Fibroblast of skin of left quadriceps (primary cell): ENCODE measurements at places on chromosomes 6 and 20.

DNA sequence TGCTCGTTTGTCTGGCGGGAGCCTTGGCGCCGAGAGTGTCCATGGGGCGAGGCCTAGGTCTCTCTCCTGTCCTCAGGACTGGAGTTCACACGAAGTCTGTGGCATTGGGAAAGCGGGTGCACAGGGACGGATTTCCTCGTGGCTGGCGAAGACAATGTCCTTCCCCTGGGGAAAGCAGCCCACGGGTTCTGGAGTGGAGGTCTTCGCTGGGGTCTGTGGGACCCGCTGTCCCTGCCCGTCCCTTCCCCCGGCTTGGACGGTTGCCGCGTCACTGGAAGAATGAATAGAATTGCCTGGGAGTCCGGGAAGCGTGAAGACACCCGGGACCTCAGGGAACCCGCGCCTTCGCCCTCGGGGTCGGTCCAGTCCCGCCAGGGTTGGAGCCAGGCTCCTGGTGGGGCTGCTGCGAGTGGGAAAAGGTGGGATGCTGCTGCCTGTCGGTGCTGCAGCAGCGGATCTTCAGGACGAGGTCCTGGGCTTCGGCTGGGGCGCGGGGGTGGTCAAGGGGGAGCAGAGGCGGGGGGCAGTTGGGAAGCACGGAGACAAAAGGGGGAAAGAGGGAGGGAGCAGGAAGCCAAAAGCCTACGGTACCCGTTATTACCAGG lies 441.8 kb upstream of the DEFB115 start:
- DNase-seq: no peak

- no peak for DNase-seq
Measured at GRCh38 chr6:6466967-6467761, 121.4 kb upstream of the LY86 start.

DNA sequence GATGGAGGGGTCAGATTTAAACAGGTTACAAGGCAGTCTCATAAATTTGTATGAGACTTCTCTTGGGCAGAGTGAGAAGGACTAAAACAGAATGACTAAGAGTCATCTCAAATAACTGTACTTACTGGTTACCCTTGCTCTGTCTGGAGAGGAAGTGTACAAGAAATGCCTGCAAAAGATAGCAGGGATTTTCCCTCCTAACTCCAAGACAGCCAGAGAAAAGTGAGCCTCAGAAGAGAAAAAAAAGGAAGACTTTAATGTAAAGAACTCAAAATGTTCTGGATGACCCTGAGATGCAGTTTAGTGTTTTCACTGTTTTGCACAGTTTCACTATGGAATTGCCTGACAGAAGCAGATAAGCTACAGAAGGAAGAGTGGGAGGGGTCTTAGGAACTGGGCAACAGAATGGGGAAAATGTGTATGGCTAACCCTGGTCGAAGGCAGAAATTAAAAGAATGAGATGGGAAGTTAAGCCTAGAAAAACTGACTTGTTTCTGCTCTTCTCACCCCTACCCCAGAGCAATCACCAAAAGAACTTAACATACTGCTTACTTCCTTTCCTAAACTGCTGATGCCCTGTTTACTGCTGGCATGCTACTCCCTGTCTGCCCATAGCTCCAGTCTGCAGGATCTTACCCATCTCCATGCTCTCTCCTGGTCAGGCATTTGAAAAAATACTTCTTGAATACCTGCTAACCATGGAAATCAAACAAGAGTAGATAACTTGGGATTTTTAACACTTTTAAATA lies 98.1 kb upstream of the MARCKS start:
- DNase-seq: no peak

DNA sequence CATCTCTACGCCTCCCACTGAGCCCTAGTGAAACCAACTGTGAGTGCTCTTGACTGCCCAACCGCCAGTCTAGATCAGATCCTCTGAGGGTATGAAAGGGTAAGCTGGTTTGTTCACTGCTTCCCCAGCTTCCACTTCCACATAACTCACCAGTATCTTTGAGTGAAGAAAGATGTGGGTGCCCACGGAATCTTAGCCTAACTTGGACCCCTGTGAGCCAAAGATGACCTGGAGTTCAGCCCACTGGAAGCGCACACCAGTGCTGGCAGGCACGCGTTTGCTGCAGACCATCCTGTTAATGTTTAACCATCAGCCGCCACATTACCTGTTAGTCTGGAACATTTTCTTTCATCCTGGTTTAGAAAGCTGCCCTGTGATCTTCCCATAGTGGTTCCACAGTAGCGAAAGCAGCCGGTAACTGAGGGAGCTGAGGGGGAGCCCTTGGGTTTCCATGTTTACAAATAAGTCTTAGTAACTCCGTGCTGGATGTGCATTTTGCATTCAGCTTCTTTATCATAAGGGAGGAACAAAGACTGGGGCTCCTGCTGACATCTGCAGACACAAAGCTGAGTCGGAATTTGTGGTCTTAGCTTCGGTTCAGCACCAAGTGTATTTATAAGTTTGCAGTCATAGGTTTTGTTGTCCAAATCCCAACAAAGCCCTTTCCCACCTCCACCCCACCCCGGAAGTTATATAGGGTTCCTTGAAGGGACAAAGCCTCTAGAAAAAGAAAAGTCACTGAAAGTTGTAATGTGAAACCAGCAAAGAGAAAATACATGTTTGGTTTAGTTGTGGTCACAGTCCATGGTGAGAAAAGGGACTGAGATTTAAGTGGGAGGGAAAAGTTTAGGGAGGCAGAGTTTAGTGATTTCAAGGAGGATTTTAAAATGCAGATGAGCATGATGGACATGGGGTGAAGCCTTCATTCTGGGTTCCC lies 71.0 kb downstream of the SSR1 start:
- DNase-seq: no peak

- no peak for DNase-seq
Measured at GRCh38 chr6:38943964-38944363, 104.6 kb upstream of the GLP1R start.

GRCh38 chr20:20778676-20779075 lies 66.2 kb upstream of the RALGAPA2 start:
- DNase-seq: no peak

DNA sequence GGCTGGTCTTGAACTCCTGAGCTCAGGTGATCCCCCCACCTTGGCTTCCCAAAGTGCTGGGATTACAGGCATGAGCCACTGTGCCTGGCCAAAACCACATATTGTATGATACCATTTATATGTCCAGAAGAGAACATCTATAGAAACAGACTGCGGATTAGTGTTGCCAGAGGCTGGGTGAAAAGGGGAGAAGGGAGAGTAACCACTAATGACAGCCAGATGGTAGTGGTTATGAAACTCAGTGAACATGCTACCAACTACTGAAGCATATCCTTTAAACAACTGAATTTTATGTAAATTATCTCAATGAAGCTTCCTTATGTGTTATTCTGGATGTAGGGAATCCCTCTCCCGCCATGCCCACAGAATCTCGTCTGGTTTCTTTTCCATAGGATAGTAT lies 15.7 kb downstream of the SLC23A2 start:
- peak; percentile 45 for DNase-seq

- no peak for DNase-seq
Measured at GRCh38 chr6:90203672-90204071, 93.0 kb downstream of the BACH2 start.

DNA sequence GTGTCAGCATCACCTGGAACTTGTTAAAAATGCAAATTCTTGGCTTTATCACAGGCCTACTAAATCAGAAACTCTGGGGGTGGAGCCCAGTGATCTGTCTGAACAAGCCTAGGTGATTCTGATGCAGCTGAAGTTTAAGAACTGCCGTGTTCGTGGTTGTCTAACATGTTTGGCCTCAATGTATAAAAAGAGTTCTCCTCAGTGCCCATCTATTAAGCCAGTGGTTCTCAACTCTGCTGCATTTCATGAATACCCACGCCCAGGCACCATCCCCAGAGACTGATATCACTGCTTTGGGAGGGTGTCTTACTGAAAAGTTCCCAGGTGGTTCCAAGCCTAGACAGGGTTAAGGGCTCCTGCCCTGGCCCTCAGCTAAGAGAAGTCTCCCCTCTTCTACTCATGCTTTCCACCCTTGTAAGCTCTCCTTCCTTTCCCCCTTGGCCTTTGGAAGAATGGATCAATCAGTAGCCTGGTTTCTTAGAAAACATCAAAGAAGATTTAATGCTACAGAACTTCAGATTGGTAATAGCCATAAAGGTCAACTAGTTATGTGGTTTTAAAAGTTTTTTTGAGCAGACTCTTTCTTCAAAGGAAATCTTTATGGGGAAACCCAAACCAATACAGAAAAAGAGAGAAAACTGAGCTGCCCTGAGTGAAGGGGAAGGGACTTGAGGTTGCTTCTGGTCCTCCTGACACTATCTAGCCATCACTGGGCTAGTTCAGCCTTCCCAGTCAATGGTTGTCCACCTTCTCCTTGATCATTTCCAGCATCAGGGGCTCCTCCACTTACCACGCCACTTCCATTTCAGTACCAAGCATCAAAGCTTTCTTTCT lies 38.9 kb upstream of the TNFAIP3 start:
- no peak for DNase-seq

DNA sequence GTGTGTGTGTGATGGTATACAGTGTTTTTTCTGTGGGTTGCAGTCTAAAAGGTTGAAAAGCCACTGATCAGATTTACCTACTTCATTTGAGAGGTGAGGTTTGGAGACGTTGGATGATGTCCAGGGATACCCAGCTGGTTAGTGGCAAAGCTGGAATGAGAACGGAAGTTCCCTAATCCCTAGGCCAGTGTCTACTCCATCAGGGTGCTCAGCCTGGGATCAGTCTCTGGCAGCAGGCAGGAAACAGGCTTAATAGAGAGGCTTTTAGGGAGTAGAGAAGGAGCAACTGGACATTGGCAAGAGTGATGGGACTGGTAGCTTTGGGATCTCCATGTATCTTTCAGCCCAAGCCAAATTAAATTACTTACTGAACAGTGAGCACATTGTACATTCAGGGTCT lies 80.7 kb downstream of the C6orf52 start:
- DNase-seq: no peak

DNA sequence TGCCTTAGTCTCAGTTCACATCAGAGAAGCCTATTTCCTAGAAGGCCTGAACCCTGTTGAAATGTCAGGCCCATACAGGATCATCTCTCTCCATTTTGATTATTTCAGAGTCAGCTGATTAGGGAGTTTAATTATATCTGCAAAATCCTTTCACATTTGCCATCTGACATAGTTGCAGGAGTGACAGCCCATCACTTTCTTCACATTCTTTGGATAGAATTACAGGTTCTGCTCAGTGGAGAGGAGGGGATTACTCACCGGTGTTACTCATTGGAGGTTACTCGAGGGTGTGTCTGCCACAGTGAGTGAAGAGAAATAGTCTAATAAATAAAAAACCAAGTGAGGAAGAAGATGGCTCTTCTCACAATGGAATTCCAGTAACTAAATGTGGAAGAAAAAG lies 216.8 kb downstream of the TMEM242 start:
- DNase-seq: no peak

DNA sequence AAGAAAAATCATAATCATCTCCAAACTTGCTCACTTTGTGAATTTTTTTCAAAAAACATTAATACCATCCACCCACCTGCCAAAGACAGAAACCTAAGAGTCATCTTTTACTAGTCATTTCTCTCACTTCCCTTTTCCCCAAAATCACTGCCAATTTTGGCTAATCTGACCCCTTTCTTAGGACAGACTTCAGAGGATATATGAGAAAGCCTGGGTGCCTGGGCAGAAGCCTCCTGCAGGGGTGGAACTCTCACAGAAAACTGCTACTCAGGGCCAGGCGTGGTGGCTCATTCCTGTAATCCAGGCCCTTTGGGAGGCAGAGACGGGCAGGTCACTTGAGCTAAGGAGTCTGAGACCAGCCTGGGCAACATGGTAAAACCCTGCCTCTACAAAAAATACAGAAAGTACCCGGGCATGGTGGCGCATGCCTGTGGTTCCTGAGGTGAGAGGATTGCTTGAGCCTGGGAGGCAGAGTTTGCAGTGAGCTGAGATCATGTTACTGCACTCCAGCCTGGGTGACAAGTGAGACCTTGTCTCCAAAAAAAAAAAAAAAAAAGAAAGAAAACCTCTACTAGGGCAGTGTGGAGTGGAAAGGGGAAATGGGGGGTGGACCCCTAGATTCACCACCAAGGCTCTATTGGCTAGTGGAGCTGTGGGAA lies 3.8 kb downstream of the DEK start:
- no peak for DNase-seq

DNA sequence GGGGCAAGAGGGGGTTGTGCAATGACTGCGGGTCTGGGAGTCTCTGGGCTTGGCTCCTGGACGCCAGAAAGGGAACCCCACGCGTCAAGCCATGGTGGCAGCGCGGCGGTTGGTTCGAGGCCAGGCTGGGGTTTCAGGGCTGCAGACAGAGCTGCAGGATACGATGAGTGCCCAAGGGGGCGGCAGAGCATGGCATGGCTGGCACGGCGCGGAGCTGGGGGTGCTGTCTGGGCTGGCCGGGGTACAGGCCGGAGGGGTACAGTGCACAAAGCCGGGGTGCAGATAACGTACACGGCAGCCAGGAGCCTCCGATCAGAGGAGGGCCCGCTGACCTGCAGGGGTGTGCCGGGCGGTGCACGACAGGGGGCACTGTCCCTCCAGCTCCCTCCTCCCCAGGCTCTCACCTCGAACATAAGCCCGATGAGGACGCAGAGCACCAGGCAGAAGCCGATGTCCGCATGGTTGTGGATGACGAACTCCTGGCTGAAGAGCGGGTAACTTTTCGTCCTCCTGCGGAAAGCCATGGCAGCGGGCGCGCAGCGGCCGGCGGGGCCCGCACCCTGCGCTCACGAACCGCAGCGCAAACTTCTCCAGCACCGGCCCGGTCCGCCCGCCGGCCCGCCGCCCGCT lies 353 bp downstream of the TRAM2 start:
- no peak for DNase-seq

GRCh38 chr6:146805546-146806325 lies 207.0 kb downstream of the ADGB start:
- DNase-seq: no peak

DNA sequence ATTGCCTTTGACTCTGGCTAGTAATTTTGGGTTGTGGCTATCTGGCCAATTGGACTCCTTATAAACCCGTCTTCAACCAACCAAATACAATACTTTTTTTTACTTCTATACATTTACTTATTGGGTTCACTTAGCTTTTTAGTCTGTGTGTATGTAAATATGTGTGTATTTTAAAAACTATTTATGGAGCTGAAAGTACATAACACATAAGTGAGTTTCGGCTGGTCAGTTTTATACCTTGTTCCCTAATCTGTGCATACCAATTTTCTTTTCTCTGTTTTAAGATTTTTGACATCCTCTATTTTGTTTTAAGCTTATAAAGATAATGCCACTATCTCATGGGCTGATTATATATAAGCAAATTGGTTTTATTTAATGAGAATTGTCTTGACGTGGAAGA lies 129.5 kb downstream of the LRRC1 start:
- DNase-seq: no peak

- no peak for DNase-seq
Measured at GRCh38 chr20:10861619-10862018, 187.8 kb upstream of the JAG1 start.

GRCh38 chr20:10131732-10132345 lies 86.8 kb upstream of the SNAP25 start:
- DNase-seq: peak; percentile 43

DNA sequence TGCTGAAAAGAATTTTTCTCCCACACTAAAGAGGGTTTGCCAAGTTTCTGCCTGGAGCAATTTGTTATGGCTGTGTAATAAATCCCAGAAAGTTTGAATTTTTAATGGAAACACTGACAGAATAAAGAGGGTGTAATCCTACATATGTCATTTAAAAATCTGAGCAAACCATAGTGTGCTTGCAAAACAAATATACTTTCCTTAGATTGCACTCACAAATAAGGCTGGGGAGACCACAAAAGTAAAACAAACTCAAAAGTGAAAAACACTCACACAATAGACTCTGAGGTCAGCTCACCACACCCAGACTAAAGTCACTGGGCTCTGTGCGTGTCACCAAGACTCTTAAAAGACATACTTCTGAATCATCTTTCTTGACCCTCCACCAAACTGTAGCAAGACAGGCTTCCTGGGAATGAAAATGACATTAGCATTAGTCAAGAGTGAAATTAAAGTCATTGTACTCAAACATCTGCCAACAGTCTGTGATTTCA lies 4.8 kb upstream of the ATXN1 start:
- DNase-seq: peak; percentile 74
